Activated naive CD8-positive, alpha-beta T cell treated with anti-CD3 and anti-CD28 coated beads, Interleukin-2, amount 10 ng/mL, durations not matched to agents 7 days and 5 days (primary cell): ENCODE measurements at places on chromosomes 4 and X. TPM values are rescaled to one million over a fixed set of nuclear protein-coding genes. Genes with fewer than 3 reads are reported as not detected.

DNA sequence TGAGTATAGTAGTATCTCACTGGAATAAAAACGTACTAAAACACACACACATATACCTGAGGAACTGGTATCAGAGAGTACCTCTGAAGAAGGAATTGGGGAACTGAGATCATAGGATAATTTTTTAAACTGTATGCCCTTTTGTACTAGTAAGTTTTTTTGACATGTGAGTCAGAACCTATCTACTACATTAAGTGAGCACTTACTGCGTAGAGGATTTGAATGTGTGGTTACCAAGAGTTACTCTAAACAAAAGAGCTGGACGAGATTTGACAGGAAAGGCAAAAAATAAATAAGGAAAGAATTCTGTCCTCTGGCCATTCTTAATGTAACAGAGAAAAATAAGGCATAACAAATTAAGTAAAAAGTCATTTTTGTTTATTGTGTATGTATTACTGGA lies 546.5 kb upstream of the FAT1 start:
- no peak for DNase-seq
- H3K4me3 ChIP-seq: no peak overlapping the region
- no peaks in the 10 kb centered on the region for H3K36me3 ChIP-seq

- H3K36me3 ChIP-seq: no peaks in the 10 kb centered on the region
- no peak overlapping the region for H3K4me3 ChIP-seq
- no peaks in the 10 kb centered on the region for H3K4me1 ChIP-seq
- no peak overlapping the region for H3K27ac ChIP-seq
- no peak for DNase-seq
These were observed 104.7 kb downstream of the NKX6-1 start for GRCh38 chr4:84394386-84394785.

DNA sequence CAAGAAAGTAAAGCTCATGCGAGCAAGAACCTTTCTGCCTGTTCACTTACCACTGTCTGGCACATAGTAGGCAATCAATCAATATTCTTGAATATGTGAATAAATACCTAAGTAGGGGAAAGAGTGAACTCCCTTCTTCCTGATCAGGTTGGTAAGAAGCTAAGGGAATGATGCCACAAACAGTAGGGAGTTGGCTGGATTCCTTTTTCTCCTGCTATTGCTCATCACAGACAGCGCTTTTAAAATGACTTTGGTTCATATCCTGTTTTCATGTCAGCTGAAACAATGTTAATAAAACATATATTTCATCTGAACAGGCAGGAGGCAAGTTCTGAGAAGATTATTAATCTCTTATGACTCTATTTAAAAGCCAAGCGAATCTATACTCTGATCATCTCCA lies 99.2 kb downstream of the NSUN7 start:
- no peak overlapping the region for H3K4me3 ChIP-seq
- H3K4me1 ChIP-seq: no peaks in the 10 kb centered on the region
- H3K36me3 ChIP-seq: no peaks in the 10 kb centered on the region
- H3K27me3 ChIP-seq: peaks cover 37% of the 10 kb centered on the region

DNA sequence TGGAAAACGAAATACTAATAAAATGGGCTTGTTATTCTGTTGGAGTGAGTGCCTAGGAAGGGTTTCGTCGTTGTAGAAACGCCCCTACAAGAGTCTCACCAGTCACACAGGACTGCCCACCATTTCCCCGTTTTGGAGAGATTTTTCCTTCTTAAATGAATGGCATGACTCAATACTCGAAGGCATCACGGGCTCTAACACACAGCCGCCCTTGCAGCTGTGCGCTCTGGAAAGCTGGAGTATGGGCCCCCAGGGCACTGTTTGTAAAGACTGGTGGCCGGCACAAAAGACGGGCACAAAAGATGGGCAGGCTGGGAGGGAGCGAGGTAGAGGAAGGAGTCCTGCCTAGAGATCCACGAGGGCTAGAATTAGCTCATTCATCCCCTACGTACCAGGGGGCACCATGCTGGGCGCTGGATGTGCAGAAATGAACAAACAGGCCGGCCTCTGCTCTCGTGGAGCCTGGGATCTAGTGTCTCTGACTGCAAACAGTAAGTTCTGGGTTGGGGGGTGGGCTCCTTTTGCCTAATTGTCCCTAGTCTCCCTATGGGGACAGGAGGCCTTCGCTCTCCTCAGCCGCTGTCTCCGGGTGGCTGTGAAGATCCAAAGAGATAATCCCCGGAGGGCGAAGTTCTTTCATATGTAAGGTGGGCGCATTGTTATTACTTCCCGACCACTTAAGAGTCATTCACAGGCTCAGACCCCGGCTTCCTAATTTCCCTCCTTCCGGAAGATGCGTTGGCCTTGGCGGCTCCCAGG lies 1.0 kb upstream of the SFRP2 start:
- no peak overlapping the region for H3K27ac ChIP-seq
- H3K36me3 ChIP-seq: no peaks in the 10 kb centered on the region

Gene CENPVL1
- not detected for total RNA-seq

DNA sequence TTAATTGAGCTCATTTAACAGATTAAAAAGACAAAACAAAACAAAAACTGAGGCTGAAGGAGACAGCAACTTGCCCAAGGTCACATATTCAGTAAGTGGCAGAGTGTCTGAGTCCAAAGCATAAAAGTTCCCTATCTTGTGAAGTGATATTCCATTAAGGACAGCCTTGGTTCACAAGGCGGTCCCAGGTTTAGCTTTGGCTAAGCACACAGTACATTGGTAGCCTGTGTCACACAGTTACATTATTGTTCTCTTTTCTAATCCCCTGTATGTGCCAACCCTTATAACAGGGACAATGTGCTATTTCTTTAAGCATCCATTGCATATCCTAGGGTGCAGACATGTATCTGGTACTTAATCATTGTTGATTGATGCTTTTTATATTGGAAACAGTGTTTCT lies 139.9 kb downstream of the NPNT start:
- no peak for DNase-seq
- H3K4me3 ChIP-seq: no peak overlapping the region
- no peaks in the 10 kb centered on the region for H3K27me3 ChIP-seq
- no peak overlapping the region for H3K27ac ChIP-seq
- H3K4me1 ChIP-seq: no peaks in the 10 kb centered on the region
